ENCODE measurements at places on chromosomes 16 and 17.

- peak; percentile 27 for DNase-seq
Measured at GRCh38 chr16:85309656-85310587, 197.7 kb upstream of the CIBAR2 start.

- no peak for DNase-seq
Measured at GRCh38 chr16:782258-782657, 5.9 kb downstream of the RPUSD1 start.

GRCh38 chr17:81537343-81537855 is 9.2 kb downstream of the FSCN2 start:
- DNase-seq, result no peak

- no peak for DNase-seq
Measured at GRCh38 chr17:4043862-4044261, 79.6 kb upstream of the ATP2A3 start.

DNA sequence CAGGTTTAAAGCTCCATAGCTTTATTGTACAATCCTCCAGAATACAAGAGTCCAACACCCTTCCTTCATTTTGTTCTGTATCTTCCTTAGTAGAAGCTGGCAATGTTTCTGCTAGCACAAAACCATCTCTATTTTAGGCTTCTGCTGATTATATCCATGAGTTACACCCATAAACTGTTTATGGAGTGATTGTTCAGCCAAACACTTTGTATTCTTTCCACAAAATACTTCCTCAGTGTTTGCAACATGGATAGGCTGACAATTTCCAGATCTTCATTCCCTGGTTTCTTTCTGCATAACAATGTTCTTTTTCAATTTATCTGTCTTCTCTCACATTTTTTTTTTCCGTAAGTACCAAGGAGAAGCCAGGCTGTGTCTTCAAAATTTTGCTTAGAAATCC is 839.9 kb upstream of the CDH8 start:
- DNase-seq, result no peak

DNA sequence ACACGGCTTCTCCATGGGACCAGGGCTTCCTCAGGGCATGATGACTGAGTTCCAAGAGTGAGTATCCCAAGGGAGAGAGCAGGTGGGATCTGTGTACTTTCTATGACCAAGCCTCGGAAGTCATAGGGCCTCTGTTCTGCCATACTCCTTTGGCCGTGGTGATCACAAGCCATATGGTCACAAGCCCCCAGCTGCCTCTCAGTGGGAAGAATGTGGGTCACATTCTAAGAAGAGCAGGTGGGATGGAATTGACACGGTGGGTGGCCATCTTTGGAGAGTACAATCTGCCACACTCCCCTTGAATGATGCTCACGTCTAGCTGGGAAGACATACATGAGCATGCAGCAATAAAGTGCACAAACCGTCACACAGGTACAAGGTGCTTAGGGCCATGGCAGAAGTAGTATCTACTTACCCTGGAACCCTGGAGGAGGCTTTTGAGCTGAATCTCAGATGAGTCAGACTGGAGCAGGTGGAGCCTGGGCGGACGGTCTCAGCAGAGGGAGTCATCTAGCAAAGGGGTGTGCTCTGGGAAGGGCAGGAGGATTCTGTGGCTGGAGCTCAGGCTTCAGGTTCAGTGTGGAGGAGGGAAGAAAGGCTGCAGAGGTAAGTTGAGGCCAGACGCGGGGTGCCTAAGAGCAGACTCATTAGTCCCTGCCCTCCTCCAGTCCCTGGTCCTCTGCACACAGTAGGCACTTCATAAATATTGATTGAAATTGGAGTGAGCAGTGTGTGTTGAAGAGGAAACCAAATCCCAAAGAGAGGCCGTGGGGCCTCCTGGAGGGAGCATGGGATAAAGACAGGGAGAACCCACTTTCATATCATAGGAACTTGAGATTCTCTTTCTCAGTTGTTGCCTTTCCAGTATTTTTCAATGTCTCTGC is 26.6 kb downstream of the GOSR2 start:
- DNase-seq, result no peak

DNA sequence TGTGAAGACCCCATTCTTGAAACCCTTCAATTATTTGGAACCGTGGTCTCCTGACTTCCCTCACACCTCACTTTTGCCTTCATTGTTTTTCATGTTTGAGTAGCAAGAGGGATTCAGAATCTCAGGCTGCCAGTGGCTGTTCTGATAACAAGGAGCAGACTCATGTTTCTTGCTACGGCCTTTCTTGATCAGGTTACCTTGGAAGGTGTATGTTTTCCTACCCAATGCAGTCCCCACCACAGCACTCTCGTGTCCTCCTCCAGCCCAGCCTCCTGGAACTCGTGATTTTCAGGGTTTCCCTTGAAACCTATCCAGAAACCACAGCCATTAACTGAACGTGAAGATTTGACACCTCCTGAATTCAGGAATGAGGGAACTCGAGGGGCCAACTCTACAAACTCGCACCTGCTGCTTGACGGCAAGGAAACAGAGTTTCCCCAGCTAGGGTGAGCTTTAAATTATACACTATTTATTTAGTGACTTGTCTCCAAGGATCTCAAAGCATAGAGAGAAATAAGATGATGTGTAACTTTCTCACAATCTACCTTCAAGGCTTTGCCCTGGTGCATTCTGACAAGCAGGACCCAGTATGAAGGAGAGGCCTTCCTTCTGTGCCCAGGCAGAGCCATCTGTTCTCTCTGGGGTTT is 1.6 kb downstream of the ZFHX3 start:
- no peak for DNase-seq

DNA sequence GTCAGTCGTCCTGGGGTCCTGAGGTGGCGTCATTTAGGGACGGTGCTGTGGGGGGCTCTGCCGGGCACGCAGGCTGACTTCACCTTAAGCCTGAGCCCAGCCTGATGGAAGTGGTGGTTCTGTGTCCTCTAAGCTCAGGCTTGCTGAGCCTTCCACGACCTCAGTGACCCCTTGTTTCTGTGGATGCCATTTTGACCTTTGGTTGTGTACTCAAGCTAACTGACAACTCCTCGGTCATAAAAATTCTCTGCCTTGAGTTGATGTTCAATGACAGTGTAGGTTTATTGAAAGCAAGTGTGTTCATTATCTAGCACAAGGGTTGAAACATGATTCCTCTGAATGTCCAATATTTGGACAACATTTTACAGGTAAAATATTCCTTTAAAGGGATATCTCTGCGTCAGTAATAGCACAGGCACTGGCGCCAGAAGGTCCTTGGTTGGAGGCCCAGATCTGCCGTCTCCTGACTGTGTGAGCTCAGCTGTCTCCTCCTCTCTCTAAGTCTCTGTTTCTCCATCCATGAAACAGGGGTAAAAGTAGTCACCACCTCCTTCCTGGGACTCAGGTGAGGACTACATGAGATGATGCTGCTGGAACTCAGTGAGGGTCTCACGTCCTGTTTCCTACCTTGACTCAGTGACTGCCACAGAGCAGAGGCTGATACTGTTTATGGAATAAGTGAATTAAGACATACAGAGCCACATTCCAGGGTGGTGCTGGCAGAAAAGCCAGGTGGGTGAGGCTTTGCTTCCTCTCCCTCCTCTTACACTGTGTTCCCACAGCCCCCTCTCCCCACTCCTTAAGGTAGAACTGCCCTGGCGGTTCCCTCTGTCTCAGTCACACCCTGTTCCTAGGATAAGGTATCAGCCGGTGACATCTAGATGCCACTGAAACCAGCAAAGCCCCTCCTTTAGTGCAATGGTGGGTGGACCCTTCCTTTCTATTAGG is 75.7 kb downstream of the IRF8 start:
- DNase-seq, result no peak

- no peak for DNase-seq
Measured at GRCh38 chr17:20315311-20315710, 152.0 kb downstream of the LGALS9B start.

DNA sequence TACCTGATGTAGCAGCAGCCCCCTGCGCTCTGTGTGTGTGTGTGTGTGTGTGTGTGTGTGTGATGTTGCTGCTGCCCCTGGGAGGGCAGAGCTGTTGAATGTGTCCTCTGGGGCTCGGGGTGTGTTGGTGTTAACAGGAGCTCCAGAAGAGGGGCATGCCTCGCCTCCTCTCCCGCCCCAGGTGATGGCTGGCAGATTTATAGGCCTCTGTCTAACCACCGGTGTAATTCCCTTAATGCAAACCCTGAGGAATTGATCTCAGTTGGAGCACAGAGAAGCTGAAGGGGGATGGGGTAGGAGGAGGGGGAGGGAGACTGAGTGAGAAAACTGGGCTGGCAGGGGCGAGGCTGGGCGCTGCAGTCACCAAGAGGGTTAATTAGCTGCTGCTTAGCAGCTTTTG is 10.0 kb downstream of the CACNA1G start:
- DNase-seq, result no peak

DNA sequence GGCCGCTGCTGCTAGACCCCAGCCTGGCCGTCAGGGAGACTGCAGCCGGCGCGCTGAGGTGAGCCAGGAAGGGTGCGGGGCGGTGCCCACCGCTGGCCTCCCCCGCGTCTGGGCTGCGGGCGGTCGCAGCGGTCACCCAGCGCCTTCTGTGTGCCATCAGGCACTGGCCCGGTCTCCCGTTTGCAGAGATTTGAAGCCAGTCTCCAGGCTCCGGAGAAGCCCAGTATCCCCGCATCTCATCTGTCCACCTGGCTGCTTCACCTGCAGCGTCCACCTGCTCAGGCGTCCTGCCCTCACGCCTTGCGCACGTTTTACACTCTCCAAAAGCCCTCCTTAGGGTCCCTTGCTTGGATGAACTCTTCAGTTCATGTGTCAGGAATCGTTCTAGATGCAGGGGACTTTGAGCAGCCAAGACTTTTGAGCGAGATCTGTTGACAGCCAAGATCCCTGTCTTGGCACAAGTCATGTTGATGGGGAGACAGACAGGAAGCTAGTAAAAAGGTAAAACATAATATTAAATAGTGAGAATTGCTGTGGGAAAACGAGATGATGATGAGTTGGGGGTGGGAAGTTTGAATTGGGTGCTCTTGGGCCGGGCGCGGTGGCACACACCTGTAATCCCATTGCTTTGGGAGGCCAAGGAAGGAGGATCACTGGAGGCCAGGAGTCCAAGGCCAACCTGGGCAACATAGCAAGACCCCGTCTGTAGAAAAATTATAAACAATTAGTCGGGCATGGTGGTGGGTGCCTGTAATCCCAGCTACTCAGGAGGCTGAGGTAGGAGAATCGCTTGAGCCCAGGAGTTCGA is 916 bp downstream of the HEATR3 start:
- no peak for DNase-seq

DNA sequence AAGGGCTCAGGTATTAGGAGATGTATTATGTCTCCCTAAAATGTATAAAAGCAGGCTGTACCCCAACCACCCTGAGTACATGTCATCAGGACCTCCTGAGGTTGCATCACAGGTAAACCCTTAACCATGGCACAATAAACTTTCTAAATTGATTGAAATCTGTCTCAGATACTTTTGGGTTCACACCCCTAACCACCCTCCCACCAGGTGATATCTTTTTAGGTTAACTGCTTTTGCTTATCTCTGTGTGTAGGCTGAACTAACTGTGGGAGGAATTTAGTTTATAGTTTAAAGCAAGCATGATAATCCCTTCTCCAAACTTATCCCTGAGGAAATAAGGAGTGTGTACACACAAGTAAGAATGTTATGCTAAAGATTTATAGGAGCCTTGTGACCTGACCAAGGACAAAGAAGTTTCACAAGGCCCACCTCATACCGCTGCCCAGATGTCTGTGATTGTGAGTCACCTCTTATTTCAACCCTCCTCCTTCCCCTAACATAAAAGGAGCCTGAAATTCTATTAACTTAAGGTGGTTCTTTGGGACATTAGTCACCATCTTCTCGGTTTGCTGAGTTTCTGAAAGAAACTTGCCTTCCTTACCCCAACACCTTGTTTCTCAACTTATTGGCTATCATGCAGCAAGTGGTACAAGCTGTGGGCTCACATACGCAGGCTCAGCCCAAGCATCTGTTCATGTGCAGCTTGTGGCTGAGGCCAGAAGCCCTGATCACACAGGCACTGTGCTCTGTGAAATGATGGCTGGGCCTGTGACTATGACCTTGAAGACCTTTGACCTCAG is 11.3 kb downstream of the PRSS22 start:
- peak; percentile 91 for DNase-seq

DNA sequence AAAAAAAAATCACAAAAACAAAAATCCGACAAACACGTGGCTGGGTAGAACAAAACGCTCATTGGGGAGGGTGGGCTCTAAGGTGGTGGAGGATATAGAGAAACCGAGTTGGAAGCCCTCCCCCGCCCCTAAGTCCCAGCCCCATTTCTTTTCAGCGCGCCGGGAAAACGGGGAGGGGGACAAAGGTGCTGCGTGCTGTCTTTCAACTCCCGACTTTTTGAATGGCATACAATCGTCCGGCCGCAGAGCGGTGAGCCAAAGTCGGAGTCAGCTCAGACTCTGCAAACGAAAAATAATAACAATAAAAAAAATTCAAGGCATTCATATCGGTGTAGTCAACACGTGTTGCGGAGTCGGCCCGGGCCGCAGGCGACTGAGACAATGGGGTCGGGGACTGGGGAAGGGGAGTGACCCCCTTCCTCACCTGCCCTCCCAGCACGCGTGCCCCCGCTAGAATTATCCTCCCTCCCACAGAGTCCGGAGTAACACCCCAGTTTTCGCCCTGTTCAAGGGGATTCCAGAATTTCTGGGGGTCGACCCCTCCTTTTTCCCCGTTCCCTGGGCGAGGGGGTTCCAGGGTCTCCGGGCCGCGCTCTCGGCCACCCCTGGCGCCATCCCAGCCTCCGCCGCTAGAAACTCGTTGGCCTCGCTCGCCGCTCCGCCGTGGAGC is 1.7 kb upstream of the IGF2BP1 start:
- no peak for DNase-seq

- DNase-seq, result no peak
Measured at GRCh38 chr16:82882226-82882625, 255.5 kb downstream of the CDH13 start.

- no peak for DNase-seq
Measured at GRCh38 chr16:72493716-72494415, 321.9 kb upstream of the PMFBP1 start.

- DNase-seq, result peak; percentile 67
Measured at GRCh38 chr17:12959441-12959840, 58.4 kb downstream of the ELAC2 start.

DNA sequence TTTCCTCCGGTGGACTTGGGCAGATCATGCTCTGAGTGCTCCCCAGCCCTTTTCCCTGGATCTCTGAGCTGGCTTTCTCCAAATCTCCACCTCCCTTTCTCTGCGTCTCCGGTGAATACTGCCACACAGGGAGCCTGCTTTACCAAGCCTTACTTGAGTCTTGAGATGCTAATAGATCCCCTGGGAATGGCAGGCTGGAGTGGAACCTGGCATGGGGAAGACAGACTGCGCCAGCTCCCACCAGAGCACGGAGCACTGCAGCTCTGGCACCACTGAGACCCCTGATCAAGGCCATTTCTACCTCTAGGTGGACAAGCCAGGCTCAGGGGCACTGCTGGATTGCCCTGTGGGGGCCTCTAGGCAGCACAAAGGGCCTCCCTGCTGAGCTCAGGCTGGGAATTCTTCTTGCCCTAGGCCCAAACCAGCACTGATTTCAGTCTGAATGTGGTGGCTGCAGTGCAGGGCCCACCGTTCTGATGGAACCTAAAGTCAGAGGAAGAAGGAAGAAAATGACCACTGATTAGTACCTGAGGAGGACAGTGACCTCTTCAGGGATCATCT is 74.3 kb upstream of the CRHR1 start:
- no peak for DNase-seq

- DNase-seq, result no peak
Measured at GRCh38 chr17:15108992-15109391, 156.1 kb downstream of the PMP22 start.

All from Caki2 (cell line).